ENCODE measurements at places on chromosomes 5 and 9. TPM values are rescaled to one million over a fixed set of nuclear protein-coding genes. Genes with fewer than 3 reads are reported as not detected.

Gene POU5F2
- total RNA-seq, result 0.33 TPM

Gene GRIN3A
- not detected for total RNA-seq

Gene ADGRV1
- 0.05 TPM for total RNA-seq

Gene GDNF
- total RNA-seq, result not detected

Gene NTNG2
- total RNA-seq, result 0.77 TPM

Gene CTSV
- 1.4 TPM for total RNA-seq

Gene FOXD4L3
- not detected for total RNA-seq

Gene WDR55
- total RNA-seq, result 30.4 TPM

Gene CFAP157
- 0.10 TPM for total RNA-seq

Gene EDIL3
- total RNA-seq, result not detected

Gene SOHLH1
- total RNA-seq, result not detected

Gene TLE4
- total RNA-seq, result 14.3 TPM

Gene ASPN
- not detected for total RNA-seq

Gene PLPP1
- 6.7 TPM for total RNA-seq

Gene BTNL9
- not detected for total RNA-seq

Gene FOXI1
- total RNA-seq, result not detected

Gene SQSTM1
- 130 TPM for total RNA-seq

Gene NDST1
- 2.6 TPM for total RNA-seq

Gene NTRK2
- total RNA-seq, result 0.45 TPM

Gene LOX
- total RNA-seq, result not detected

Gene SLC6A7
- total RNA-seq, result not detected

Gene ANKRD31
- total RNA-seq, result 0.29 TPM

Gene TAF1L
- 0.05 TPM for total RNA-seq

Gene CNTFR
- total RNA-seq, result not detected

Gene STPG3
- total RNA-seq, result not detected

Gene FSD1L
- 3.6 TPM for total RNA-seq

Gene OCLN
- 0.83 TPM for total RNA-seq

Gene DMRT3
- total RNA-seq, result not detected

Gene ALDH1A1
- not detected for total RNA-seq

Gene KIF12
- not detected for total RNA-seq

Gene NIPSNAP3A
- total RNA-seq, result 12.5 TPM

Gene FYB1
- 106 TPM for total RNA-seq

Gene THBS4
- total RNA-seq, result 2.2 TPM

Gene GFI1B
- total RNA-seq, result not detected

Gene SV2C
- 0.02 TPM for total RNA-seq

Gene PHYKPL
- 58.0 TPM for total RNA-seq

Gene PRR16
- total RNA-seq, result not detected

Gene PCDHB13
- total RNA-seq, result not detected

Gene PCDHGA3
- total RNA-seq, result not detected
